ENCODE measurements at places on chromosomes 6 and 20.
A peak's percentile ranks its signal among the peaks of the same experiment; 100 is the strongest.

DNA sequence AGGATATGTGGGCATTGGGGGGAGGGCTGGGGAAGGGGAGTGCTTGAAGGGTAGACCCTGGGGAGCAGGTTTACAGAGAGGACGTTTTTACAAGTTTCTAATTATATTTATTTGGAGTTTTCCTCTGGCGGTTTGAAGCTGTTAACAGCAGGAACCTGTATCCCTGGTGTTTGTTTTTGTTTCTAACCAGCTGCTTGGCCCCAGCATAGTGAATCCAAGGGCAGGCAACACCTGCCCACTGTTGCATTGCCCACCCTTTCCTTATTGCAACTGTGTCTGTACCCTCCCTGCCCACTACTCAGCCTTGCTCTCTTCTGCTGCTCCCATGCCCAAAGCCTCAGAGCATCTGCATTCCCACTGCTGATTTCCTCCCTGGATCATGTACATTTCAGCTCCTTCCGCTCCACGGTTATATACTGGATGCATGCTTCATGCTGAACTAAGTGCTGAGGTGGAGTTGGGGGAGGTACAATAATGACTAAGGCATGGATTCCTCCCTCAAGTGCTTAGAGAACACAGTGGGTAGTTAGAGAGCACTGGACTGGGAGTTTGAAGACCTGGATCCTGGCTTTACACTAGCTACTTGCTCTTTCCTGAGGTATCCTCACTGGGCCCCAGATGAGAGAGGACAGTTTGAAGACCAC lies 6.0 kb downstream of the SCUBE3 start:
- DNase-seq, result no peak

DNA sequence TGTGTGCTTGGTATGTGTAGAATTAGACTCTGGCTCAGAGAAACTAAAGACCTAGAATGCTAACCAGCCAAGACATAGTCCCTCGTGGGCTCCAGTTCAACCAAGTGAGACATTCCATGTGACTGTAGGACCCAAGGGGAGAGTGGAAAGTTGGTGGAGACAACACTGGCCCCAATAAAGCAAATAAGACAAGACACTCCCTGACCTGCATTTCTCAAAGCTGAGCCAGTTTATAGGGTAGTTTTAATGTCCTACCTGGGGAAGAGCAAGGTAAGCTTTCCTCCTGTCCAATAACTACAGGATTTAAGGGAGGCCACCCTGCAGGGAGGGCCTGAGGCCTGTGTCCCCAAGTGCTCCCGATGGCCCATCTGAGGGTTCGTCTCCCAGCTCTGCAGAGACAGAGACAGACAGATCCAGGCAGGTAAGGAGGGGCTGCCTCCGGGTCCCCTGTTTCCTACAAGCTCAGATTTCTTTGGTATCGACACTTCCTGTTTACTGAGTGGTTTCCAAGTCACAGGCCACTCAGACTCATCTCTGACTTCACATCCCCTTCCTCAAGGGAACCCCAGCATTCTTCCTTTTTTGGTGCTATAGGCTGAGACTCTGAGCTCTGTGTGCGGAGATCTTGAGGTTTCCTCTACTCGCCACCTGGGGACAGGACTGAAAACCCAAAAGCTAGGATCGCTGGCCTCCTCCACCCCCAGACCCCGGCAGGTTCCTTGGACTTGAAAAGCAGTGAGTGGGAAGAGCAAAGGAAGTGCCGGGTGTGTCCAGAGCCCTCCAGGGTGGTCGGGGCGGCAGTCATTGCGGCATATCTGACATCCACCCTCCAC lies 92.4 kb downstream of the PRND start:
- DNase-seq, result no peak

GRCh38 chr6:163309491-163310026 lies 105.0 kb upstream of the QKI start:
- no peak for DNase-seq

DNA sequence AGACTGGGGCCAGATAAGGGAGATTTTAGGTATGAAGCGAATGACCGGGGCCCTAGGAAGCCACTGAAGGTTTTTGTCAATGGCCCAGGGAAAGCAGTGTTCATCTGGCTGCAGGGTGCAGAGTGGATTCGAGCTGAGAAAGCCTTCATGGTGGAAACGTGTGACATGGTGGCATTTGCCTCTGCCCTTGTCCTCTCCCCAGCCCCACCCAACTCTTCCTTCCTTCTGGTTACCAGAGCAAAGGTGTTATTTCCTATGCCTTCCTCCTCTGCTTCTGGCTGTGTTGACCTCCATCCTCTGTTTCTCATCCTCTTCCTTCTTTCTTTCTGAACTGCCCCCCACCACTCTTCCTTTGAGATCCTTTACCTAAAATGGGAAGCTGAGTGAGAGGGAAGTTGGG lies 195.1 kb upstream of the SUPT3H start:
- DNase-seq, result no peak

- DNase-seq, result no peak
These were observed 71.9 kb upstream of the SDHAF4 start for GRCh38 chr6:70494833-70495232.

DNA sequence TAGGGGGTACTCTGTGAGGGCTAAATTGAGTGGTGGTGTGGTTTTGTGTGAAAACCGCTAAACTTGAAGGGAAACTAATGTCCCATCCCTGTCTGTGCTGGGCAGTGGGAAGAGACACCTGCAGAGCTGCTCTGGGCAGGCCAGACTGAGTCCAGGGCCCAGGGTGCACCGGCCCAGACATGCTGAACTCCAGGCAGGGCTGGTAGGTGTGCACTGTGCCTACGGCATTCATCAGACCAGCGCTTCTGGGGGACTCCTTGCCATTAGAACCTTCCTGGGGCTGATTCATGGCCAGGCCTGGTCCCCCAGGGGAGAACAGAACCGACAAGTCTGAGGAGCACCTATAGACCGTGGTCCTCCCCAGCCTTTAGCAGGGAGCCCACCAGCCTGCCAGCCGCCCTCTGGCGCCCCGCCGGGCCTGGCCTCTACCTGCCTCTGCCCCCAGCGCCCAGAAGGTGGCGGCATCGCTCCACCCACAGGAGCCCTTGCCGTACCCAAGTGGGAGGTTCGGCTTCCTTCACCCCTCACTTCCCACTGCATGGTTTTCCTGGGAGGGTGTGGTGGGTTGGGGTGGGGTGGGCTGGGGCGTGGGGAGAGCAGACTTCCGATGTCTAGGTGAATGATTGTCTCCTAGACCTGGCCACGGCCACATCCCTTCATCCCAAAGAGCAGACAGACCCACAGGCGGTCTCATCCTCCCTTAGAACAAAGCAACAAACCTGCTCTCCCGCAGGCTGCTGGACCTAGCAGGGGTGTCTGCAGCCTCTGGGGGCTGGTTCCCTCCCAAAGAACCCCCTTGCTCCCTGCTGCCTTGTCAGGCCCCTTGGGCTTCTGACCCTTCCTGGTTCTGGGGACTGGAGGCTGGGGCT lies 15.5 kb downstream of the CCDC167 start:
- DNase-seq, result no peak

DNA sequence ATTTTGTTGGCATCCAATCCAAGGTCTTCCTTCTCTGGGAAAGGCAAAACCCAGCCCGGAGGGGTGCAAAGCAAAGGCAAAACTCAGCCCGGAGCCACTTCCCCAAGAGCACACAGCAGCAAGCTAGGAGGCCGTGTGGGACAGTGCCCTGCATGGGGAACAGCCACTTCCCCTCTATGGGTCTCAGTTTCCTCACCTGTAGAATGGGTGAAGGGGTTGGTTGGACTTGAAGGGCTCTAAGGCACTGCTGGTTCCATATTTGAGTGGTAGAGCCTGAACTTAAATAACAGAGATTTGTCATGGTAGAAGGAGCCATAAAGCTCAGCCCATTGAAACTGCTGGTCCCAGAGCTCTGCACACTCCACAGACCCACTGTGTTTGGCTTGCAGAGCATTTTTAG lies 51.3 kb upstream of the CCDC167 start:
- no peak for DNase-seq

- peak; percentile 71 for DNase-seq
These were observed 6.4 kb downstream of the CEP43 start for GRCh38 chr6:167005350-167006159.

GRCh38 chr20:10524643-10525042 lies 89.5 kb downstream of the SLX4IP start:
- DNase-seq, result no peak

DNA sequence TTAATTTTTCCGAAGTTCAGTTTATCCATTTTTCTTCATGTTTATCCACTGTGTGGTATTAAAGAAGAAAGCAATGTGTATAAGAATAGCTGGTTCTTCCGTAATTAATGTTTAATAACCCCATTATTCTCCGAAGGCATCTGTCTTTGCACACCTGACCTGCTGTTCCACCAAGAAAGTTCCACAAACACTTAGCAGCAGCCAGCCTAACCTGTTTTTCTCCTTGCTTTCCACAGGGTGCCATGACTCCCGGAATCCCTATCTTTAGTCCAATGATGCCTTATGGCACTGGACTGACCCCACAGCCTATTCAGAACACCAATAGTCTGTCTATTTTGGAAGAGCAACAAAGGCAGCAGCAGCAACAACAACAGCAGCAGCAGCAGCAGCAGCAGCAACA lies 7.4 kb downstream of the TBP start:
- no peak for DNase-seq

DNA sequence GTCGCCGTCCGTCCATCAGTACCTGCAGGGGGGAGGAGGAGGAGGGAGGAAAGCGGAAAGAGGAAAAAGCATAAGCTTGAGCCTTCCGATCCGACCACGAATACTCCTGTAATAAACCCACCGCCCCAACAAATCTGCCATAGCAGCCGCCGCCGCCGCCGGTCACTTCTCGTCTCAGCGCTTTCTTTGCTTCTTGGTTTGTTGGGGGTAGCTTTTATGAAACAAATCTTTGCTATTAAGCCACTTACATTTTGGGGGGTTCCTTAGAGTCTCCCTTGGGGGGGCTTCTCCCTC lies 277 bp downstream of the ADGRB3 start:
- no peak for DNase-seq

DNA sequence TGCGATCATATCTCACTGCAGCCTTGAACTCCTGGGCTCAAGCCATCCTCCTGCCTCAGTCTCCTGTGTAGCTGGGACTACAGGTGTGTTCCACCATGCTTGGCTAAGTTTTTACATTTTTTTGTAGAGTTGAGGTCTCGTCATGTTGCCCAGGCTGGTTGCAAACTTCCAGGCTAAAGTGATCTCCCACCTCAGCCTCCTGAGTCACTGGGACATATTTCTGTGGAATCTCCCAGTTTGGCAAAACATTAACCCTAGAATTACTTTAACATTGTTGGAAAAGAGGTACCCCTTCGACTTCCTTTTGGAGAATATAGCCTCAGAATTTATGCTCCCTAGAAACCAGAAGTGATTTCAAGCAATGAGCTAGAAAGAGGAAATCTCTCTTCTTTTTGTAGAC lies 57.2 kb downstream of the SHLD1 start:
- DNase-seq, result no peak

GRCh38 chr6:1770435-1770843 lies 160.7 kb downstream of the FOXC1 start:
- no peak for DNase-seq

DNA sequence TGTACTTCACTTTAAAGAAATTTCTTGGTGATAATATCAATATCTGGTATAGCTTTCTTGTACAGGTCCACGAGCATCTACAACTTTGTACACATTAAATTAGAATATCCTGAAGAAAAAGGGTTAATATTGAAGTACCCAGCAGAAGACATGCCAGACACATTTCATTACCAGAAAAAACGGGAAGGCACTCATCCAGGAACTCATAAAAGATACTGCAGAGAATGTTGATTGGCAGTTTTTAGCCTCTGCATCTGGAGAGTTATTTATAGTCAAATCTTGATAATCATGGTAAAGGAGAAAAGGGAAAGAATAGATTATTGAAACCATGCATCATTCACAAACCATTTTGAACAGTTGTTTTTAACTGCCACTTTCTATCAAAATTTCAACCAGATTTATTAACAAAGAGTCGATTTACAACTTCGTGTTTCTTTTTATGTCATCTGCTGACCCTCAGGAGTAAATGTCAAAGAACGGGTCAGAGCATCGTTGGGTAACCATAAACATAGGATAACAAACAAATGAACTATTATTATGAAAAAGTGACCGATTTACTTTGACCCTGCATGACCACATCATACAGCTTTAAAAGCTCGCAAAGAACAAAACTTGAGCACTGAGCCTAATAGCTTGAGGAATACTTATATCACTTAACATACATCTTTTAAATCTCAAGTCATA lies 229.2 kb upstream of the SGK1 start:
- no peak for DNase-seq

DNA sequence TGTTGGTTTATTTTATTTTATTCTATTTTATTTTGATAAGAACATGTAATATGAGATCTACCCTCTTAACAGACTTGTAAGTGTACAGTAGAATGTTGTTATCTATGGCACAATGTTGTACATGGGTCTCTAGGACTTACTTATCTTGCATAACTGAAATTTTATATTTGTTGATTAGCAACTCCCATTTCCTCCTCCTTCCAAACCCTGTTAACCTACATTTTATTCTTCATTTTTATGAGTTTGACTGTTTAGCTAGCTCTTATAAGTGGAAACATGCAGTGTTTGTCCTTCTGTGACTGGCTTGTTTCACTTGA lies 37.9 kb upstream of the BCAS1 start:
- no peak for DNase-seq

DNA sequence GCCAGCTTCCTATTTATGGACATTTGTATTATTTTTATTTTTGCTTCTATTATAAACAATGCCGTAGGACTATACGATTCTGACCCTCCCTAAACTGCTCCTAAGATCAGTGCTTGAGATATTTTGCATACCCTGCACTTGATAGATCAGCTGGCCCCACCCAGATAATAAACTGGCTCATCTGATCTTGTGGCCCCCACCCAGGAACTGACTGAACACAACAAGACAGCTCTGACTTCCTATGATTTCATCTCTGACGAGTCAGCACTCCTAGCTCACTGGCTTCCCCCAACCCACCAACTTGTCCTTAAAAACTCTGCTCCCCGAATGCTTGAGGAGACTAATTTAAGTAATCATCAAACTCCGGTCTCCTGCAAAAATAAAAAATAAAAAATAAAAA lies 34.9 kb upstream of the TFAP2A start:
- DNase-seq, result no peak

GRCh38 chr6:19438566-19439353 lies 398.4 kb upstream of the ID4 start:
- no peak for DNase-seq

GRCh38 chr6:21246075-21246474 lies 347.5 kb upstream of the SOX4 start:
- DNase-seq, result no peak

- DNase-seq, result no peak
These were observed 344.9 kb downstream of the SMOC2 start for GRCh38 chr6:168785720-168786511.

- no peak for DNase-seq
These were observed at the start of gene DST for GRCh38 chr6:56642366-56643261. Gene DST, minus strand, starts transcription at chr6:56642889.

- no peak for DNase-seq
These were observed 57.2 kb downstream of the IL20RA start for GRCh38 chr6:136987526-136987925.

GRCh38 chr6:11460837-11461661 lies 76.5 kb upstream of the TMEM170B start:
- no peak for DNase-seq

- DNase-seq, result no peak
These were observed 25.0 kb downstream of the TGM6 start for GRCh38 chr20:2405693-2406065.
